NCI-H2081 (cell line): ENCODE measurements at places on chromosomes 6 and 20.

DNA sequence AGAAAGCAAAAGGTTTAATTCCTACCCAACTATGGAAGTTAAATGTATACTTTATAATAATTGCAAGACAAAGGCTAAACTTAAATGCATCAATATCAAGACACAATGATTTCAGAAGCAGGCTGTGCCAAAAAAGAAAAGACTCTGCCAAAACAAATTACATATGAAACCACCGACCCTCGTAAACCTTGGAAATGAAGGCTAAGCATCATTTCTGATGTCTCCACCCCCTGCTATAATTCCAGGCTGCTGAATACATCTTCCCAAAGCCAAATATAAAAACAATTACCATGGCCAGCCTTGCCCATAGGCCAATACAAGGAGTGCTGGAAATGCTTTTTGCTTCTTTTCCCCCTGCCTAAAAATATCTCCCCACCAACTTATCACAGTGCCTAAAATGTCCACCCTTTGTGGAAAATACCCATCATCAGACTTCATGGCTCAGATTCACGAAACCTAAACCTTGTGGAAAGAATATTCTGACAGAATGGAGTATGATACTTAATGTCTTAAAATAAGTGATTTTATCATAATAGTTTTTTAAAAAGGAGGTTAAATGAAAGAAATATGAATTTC is 37.4 kb downstream of the RCAN2 start:
- peak; percentile 21 for DNase-seq

- no peak for DNase-seq
These were observed 61.2 kb downstream of the LAMA4 start for GRCh38 chr6:112193117-112193516.

GRCh38 chr6:136226674-136227377 is 23.3 kb downstream of the MTFR2 start:
- no peak for DNase-seq

DNA sequence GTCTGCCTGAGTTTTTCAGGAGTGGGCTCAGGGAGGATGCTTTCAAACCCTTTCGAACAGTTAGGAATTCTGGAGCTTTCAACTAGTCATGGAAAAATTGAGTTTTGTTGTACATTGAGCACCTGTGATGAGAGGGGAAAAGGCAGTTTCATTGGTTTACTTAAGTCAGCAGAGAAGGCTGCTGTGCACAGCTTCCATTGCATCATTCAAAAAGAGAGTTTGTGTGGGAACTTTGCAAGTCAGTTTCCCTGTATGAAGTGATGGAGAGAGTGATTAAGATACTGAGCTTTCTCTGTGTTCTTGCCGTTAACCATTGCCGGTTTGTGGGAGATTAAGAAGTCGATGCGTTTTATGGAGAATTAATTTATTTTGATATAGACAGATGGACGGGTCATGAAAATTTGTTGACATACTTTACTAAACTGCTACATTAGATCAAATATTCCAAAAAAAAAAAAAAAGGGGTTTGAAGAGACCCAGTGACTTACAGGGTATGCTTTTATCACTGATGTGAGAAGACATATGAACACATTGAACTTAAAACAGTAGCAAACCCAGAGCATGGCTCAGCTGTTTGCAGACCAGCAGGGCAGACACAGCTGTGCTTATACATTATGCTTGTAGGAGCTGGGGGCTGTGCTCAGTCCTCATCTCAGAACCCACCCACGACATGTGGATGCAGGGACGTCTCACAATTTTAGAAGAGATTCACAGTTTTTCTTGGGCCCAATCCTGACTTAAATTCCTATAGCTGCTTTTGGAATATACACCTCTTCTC is 234.1 kb downstream of the SOX4 start:
- no peak for DNase-seq
